Kidney tubule cell (primary cell): ENCODE measurements at places on chromosomes 13 and 19.
A peak's percentile ranks its signal among the peaks of the same experiment; 100 is the strongest.

DNA sequence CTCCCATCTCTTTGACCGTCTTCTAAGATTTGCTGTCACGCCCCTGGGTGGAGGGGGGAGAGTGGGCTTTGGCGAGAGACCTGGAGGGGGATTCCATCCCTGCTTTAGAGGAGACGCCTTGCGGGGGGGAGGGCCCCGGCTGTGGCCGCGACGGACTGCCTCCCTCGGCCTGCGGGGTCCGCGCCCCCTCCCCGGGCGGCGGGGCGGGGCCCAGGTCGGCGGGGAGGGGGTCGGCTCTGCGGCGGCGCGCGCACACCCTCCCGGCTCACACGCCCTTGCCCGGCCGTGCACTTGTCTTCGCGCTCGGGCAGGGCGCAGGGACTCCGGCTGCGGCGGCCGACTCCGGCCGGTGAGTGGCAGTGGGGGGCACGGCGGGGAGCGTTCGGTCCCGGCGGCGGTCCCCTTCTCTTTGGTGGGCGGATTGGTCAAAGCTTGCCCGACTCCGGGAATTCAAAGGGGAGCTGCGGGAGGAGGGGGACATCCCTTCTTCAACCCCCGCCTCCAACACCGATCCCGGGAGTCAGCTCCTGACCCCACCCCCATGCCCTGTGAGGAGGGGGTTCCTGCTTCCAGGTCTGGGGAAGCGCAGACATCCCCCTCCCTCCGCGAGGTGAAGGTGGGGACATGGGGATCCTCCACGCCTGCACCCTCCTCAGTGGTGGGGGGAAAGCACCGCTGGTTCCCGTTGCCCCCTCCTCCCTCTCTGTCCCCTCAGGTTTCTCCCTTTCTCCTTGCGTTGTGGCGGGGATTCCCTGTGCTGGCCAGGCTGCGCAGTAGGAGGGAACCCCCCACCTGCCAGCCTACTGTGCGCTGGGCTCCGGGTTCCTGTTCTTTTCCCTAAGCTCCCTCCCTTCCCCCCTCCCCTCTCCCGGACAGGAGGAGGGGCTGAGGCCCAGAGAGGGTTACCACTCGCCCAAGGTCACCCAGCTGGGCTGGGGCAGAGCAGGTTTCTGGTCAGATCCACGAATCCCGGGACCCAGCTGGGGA lies 14.6 kb upstream of the KCNN1 start:
- DNase-seq = no peak

- peak; percentile 74 for DNase-seq
These were observed at the start of gene ZNF358 for GRCh38 chr19:7515645-7516151. Gene ZNF358, plus strand, starts transcription at chr19:7516103. Its CDS starts 3,140 bp downstream, at chr19:7519243.

GRCh38 chr19:36113894-36114720 lies 568 bp downstream of the POLR2I start:
- DNase-seq = peak; percentile 48

- DNase-seq = no peak
These were observed 76.7 kb upstream of the GPR183 start for GRCh38 chr13:99383946-99384345.

DNA sequence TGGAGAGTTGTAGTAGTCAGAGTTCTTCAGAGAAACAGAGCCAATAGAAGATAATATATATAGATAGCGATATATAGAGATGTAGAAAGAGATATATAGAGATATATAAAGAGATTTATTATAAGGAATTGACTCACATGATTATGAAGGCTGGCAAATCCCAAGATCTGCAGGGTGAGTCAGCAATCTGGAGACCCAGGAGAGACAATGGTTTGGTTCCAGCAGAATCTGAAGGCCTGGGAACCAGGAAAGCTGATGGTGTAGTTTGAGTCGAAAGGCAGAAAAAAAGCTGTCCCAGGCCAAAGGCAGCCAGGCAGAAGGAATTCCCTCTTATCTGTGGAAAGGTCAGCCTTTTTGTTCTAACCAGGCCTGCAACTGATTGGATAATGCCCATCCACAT lies 194.1 kb downstream of the NUFIP1 start:
- DNase-seq = no peak

GRCh38 chr13:97211300-97211699 lies 10.8 kb upstream of the MBNL2 start:
- peak; percentile 54 for DNase-seq

DNA sequence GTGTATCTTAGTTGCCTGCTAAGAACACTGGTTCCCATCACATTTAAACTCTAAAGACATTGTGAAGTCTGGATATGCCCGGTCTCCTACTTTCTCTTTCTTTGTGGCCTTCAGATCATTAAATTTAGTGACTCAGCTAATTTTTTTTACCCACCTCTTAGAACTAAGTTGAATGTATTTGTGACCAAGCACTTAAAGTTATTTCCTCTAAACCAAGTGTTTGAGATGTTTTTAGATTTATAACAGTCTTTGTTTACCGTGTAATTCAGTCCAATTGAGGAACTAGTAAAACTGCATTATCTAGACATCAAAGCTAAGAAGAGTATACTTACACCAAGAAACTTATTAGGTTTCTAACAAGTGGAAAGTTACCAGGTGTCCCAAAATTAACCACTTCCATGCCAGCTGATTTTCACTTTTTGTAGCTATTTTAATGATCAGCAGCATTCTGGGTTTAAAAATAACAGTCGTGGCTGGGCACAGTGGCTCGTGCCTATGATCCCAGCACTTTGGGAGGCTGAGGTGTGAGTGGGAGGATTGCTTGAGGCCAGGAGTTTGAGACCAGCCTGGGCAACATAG lies 53.1 kb downstream of the ARHGAP35 start:
- DNase-seq = peak; percentile 39

DNA sequence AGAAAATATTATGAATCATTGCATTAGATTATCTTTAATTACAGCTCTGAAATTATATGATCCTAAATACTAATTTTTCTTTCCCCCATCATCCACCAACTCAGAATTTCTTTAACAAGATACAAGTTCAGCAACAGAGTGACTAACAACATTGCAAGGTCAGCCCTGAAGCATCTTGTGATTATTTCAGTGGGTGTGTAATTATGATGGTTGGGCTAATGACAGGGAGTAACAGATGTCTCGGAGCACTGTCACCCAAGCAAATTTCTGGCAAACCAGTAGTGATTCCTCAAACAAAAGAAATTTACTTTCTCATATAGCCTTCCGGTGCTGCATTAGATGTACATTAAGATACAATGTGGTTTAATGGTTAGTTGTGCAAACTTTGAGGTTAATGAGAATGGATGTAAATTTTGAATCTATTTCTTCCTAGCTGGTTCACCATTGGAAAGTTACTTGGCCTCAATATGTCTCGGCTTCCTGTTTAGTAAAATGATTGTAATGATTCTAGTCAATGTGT lies 238.9 kb downstream of the ITGBL1 start:
- DNase-seq = no peak

- no peak for DNase-seq
These were observed 47.0 kb downstream of the ESD start for GRCh38 chr13:46749951-46750350.

GRCh38 chr19:955803-956765 lies 28.1 kb upstream of the WDR18 start:
- peak; percentile 42 for DNase-seq

- DNase-seq = no peak
These were observed 75.6 kb downstream of the C13orf42 start for GRCh38 chr13:51035469-51035868.

- DNase-seq = no peak
These were observed 58.9 kb upstream of the SLC7A1 start for GRCh38 chr13:29654384-29654783.

DNA sequence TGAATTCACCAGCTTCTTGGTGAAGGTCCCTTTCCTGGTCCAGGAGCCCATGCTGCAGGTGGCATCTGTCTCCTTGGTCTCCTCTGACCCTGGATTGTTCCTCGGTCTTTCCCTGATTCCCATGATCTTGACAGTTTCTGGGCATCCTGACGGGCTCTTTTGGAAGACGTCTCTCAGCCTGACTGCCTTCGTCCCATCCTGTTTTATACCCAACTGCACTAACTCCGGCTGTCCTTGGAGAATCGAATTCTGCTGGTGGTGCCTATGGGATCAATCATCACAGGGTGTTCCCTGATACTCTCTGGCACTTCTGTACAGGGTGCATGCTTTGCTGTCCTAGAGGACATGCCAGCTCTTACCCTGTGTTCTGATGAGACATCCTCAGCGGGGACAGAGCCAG lies 19.1 kb downstream of the CERS1 start:
- no peak for DNase-seq

DNA sequence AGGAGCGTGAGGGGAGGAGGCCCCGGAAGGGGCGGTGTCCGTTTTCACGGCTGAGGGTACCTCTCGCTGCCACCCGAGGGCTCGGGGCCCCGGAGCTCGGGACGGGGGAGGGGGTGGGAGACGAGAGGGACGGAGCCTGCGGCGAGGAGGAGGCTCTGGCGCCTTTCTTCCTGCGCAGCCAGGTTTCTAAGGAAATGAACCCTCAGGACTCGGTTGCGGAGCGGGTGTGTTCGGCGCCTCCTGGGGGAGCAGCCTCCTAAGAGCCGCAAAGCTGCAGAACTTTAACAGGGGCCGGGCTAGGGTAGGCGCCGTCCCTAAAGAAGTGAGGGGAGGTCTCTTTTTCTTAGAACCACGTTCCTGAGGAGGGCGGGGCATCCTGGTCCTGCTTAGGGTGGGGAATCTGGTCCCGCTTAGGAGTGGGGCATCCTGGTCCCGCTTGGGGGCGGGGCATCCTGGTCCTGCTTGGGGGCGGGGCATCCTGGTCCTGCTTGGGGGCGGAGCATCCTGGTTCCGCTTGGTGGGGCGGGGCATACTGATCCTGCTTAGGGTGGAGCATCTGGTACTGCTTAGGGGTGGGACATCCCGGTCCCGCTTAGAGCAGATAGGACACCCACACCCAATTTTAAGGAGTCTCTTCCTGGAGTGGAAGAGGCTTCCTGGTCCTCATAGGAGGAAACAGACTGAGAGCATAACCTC lies 6.2 kb downstream of the SYT5 start:
- DNase-seq = peak; percentile 60

DNA sequence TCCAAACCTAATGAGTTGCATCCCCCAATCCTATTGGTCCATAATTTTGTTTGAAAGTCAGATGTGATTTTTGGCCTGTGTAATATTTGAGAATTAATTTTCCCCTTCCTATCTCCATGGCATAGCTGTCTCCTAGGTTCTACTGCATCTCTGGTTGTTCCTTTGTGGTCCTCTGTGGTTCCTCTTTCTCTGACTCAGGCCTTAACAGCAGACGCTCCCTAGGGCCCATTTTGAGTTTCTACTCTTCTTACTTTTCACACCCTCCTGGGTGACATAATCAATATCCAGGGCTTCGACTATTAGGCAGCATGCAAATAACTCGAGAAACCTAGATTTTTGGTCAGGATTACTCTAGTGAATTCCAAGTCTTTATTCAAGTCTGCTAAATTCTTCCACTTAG lies 160.7 kb downstream of the RFC3 start:
- DNase-seq = no peak

DNA sequence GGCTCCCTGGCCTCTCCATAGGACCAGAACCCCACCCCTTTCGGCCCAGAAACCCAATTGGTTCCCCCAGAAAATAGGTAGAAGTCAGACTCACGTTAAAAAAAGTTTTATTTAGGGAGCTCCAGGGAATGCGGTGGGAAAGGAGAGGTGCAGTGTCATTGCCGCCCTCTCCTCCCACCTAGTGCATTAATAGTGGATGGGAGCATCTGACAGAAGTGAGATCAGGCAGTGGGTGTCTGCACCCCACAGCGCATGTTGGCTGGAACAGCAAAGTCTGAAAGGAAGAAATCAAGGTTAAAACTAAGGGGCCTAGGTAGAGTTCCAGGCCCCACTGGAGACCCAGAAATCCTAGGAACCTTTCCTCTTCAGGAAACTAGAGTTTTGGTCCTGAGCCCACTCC lies 2.1 kb upstream of the PHLDB3 start:
- DNase-seq = no peak

DNA sequence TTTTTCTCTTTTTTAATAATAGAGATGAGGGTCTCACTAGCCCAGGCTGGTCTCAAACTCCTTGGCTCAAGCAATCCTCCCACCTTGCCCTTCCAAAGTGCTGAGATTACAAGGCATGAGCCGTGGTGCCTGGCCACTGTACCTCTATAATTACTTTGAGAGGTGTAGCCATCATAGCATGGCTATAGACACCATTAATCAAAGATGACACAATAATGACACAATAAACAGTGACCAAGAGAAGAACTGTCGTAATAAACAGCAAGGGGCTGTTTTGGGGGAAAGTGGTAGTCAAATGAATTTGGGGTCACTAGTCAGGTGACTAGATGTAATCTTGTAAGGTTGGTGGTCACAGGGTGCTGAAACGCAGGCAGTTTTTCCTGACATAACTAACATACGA lies 30.4 kb downstream of the KLF5 start:
- no peak for DNase-seq

- no peak for DNase-seq
These were observed 15.2 kb downstream of the DCUN1D2 start for GRCh38 chr13:113475280-113475679.

DNA sequence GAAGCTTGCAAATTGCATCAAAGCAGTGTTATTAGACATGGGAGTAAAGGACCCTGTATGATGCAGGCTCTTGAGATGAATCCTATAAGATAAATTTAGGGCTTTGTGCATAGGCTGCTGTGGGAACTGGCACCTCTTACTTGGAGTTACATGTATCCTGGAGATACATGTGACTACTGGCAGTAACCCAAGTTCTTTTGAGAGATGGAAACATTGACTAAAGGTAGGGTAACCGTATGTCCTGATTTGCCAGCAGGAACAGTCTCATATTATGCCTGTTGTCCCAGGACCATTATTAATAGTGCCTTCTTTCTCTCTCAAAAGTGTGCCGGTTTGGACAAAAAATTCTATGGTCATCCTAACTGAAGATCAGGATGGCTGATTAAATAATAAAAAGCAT lies 195.4 kb downstream of the LACC1 start:
- no peak for DNase-seq

DNA sequence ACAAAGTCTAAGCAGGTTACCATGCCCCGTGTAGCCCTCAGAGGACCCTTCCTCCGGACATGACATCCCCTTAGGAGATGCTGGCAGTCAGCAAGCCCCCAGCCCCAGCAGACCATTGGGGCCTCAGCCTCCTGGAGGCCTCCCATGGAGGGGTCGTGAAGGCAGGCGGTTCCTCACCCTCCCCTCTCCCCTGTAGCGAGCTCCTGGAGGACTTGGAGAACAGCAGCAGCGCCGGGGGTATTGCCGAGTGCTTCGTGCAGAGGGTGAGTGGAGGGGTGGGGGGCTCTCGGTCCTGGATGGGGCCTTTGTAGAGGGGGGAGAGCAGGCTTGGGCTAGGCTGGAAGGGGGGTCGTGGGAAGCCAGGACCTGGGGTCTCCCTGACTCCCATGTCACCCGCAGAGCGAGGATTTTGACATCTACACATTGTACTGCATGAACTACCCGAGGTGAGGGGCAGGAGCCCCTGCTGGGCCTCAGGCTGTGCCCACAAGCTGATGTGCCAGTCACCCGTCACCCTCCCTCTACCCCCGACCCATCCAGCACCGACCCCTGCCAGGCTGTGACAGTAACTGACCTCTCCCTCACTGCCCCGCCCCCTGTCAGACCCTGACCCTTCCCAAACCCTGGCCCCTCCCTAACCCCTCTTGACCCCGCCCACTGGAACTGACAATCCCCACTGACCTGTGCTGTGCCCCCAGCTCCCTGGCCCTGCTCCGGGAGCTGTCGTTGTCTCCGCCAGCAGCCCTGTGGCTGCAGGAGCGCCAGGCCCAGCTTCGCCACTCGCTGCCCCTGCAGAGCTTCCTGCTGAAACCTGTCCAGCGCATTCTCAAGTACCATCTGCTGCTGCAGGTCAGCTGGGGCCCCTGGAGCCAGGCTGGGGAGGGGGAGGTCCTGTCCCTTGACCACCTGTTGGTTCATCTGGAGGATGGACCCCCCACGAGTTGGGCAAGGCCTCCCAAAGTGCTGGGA lies 4.0 kb downstream of the PLEKHG2 start:
- DNase-seq = no peak
